ENCODE measurements at places on chromosomes 3 and 15.

- no peak for DNase-seq
Measured at GRCh38 chr3:141266186-141266585, 34.6 kb downstream of the PXYLP1 start.

DNA sequence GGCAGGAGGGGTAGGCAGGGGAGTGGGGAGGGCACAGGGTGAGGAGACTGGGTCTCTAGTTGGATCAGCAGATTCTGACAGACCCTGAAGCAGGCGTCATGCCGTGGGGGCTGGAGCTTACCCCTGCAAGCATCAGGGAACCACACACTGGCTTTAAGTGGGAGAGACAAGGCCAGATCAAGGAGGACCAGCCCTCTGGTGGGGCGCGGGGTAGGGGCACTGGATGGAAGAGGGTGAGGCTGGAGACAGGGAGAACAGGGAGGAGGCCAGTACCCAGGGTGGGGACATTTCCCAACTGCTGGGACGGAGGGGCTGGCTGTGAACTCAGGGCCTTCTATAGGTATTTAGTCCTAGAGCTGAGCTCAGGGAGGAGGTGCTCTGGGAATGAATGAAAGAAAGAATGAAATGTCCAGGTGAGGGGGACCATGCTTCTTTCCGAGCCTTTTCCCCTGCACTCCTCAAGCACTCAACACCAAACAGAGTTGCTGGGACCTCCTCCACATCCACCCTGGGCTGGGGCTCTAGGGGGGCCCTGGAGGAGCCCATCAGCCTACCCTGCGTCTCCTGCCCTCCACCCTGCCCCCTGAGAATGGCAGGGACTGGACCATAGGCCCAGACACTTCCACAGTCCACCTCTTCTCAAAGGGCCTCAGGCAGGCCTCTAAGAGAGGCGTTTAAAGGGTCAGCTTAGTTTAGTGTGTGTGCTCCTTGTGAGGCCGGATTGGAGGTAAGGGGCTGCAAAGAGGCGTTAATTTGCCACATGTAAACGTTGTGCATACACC lies 49.0 kb upstream of the FGD5 start:
- DNase-seq, result no peak

DNA sequence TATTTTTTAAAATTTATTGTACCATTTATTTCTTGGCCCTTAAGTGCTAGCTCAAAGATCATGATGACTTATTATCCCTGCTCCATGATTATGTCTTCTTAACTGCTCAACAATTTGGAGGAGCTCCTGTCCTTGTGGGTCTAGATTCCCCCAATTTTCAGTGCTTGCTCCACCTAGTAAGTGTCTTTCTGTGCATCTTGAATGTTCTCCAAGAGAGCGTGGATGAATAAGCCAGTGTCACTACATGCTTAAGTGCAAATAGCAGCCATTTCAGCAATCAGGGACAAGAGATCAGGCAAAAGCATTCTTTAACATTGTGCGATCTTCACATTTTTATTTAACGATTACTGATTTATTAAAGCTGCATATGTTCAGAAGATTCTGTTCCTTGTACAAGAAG lies 99.4 kb downstream of the ALCAM start:
- no peak for DNase-seq

- no peak for DNase-seq
Measured at GRCh38 chr15:20271647-20272046, 270.0 kb downstream of the GOLGA6L6 start.

GRCh38 chr15:37619358-37620042 lies 314.9 kb upstream of the TMCO5A start:
- no peak for DNase-seq

Measured in activated CD4-positive, alpha-beta T cell treated with anti-CD3 and anti-CD28 coated beads, Interleukin-2, amount 50 U/mL, for 24 hours (primary cell).